ENCODE measurements at places on chromosomes 16 and 17. TPM values are rescaled to one million over a fixed set of nuclear protein-coding genes. Genes with fewer than 3 reads are reported as not detected.

The INPP5K gene
- 23.8 TPM for total RNA-seq

The SLC5A2 gene
- 0.67 TPM for total RNA-seq

The CCL7 gene
- not detected for total RNA-seq

The WSCD1 gene
- 2.7 TPM for total RNA-seq

The USB1 gene
- 23.6 TPM for total RNA-seq

The CCL16 gene
- total RNA-seq, result not detected
